ENCODE measurements at places on chromosomes 5 and 9.

- no peak for DNase-seq
These were observed 68.4 kb upstream of the RARS1 start for GRCh38 chr5:168417731-168418429.

DNA sequence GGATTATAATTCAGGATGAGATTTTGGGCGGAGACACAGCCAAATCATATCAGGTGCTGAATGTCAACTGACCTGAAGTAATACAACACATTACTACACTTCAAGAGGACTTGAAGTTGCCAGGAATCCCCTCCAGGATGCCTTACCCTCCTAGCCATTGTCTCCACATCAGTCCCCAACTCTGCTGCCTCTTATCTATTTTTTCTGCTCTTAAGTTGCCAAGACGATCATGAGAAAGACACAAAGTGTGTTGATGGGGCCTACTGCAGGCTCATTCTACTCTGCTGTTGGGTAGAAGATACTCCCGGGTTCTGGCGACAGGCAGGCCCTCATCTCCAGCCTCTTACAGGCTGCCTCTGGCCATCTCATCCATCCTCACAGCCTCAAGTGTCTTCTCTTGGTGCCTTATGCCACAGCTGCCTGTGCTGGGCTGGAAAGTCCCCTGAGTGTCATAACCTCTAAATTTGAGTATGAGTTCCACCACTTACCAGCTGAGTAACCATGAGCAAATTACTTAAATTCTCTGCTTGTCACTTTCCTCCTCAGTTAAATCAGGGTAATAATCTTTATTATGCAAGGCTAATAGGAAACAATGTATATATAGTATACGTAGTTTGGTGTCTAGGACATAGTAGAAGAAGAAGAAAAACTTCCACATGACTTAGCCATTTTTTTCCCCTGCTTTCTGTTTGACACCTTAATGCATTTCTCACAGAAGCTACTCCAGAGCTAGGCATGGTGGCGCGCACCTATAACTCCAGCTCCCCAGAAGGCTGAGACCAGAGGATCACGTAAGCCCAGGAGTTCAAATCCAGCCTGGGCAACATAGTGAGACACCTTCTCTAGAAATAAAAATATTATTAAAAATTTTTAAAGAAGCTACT, 73.0 kb upstream of the SNX2 start:
- no peak for DNase-seq

DNA sequence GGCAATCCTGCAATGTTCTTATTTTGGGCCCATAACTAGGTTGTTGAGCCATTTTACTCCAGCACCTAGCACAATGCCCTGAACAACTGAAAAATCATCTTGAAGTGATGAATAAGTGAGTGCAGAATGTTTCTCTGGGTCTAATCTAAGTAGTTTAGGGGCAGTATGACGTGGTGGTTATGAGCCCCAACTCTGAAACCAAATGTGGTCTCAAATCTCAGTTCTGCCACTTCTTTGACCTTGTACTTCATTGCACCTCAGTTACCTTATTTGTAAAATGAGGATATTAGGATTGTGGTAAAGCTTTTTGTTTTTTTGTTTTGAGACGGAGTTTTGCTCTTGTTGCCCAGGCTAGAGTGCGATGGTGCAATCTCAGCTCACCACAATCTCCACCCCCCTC, 80.9 kb upstream of the SNX2 start:
- no peak for DNase-seq

DNA sequence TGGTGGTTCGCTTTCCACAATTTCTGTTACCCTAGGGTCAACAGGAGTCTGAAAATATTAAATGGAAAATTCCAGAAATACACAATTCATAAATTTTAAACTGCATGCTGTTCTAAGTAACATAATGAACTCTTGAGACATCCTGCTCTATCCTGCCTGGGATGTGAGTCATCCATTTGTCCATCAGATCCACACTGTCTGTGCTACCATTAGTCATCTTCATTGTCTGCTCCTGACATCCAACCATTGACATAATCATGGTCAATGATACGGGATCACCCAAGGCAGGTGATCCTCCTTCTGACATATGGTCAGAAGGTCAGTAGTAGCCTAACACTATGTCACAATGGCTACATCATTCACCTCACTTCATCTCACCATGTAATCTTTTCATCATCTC, 276.7 kb upstream of the KIF2A start:
- DNase-seq: peak; percentile 47

DNA sequence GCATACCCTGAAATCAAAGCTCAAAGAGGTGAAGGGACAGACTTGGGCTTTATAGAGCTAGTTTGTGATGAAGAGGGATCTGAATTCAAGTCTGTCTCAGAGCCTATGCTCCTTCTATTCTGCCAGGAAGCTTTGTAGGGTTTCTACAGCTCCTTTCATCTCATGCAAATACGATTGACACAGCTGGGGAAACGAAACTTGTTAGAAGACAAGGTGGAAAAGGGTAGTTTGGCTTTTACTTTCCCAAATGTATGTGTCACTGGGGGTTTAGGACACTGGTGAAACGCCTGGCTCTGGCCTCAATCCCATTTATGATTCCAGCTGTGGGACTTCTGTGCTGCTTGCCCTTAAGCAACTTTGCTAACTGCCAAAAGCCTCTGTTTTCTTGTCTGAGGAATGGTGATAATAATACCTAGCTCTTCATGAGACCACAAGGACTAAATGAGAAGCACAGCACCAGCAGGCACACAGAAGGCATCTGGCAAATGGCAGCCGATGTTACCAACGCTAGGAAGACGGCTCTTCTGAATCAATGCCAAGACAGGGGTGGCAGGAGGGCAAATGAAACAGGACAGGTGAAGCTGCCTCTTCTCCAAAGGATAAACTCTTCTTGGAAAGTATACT, 70.3 kb upstream of the EQTN start:
- no peak for DNase-seq
